ENCODE measurements at places on chromosomes 12 and 14. TPM values are rescaled to one million over a fixed set of nuclear protein-coding genes. Genes with fewer than 3 reads are reported as not detected.

DNA sequence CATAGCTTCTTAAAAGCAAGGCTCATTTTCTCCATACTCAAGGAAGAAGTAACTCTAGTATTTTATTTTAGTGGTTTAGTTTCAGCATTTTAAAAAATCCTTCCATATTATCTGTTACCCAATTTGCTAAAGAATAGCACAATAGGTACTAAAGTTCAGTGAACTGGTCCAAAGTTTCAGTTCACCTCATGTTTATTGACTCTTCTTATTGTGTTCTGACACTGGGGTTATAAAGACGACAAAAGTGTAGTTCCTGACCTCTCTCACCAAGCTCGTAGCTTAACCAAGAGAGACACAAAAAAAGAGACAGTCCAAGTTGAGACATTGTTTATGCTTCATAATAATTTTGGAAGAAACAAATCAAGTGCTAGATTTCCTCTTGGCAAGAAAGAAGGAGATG, 40.8 kb upstream of the SLC38A2 start:
- no peak for DNase-seq

DNA sequence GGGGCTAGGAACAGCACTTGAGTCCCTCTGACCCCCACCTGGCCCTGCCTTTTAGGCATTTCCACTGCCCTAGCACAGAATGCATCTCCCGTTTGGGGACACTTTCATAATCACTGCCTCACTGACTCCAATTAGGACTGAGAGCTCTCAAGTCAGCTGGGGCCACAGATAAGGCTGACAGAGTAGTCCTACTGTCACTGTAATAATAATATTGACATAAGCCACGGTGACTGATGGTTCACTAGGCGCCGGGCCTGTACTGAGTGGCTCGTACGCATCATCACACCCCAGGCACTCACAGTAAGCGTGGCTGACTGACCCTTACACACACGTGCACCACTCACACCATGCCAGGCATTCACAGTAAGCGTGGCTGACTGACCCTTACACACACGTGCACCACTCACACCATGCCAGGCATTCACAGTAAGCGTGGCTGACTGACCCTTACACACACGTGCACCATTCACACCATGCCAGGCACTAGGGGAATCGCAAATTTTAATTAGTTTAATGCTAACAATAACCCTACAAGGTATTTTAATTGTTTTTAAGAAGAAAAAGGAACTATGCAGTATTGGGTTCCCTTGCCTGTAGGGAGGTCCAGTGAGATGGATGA, 87.7 kb downstream of the CHGA start:
- no peak for DNase-seq

GRCh38 chr14:104192883-104193245, 54.5 kb downstream of the KIF26A start:
- DNase-seq, result no peak

DNA sequence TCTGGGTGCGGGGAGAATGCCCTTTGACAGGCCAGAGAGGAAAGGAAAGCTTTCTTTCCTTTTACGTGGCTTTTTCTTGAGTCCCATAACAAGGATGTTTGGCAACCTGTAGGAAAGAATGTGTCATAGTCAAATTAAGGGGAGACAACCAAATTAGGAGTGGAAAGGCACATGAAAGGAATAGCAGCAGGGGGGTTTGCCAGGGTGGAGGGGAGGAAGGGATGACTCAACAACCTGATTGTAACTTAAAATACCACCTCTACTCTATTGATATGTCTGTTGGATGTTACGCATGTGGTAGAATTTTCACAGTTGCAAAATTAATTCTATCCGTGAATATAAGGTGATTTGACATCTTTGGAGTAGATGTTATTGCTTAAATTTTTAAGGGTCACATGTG, 28.5 kb upstream of the MYBPC1 start:
- no peak for DNase-seq

GRCh38 chr12:103301642-103302591, 193.9 kb downstream of the C12orf42 start:
- DNase-seq, result no peak

GRCh38 chr12:64088431-64089349, 133.4 kb downstream of the KICS2 start:
- peak; percentile 80 for DNase-seq

DNA sequence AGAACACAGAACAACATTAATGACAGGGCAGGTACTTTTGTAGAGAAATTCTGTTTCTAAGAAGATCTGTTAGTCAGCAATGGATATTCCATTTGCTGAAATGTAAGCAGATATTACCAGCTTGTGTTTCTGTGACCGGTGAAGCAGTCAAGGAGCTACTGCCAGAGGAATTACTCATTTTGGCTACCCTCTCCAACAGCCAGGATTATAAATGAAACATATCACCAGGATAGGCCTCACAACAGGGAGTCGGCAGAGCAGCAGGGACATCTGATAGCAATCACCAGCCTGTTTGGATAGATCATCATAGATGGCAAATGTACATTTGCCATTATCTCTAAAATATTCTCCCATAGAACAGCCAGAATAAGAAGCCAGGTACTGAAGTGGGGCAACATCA, 440.7 kb downstream of the KCNH5 start:
- no peak for DNase-seq

DNA sequence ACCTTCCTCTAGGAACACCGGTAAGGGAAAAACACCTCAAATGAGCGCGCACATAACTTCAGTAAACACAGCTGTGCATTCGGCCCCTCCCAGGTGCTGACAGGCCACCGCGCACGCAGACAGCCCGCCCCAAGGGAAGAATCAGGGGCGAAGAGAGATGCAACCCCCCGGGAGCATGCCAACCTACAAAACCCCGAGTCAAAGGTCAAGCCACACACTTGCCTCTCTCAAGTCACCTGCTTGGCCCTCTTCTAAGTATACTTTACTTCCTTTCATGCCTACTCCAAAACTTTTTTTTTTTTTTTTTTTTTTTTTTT, 2.3 kb upstream of the CYP46A1 start:
- no peak for DNase-seq

DNA sequence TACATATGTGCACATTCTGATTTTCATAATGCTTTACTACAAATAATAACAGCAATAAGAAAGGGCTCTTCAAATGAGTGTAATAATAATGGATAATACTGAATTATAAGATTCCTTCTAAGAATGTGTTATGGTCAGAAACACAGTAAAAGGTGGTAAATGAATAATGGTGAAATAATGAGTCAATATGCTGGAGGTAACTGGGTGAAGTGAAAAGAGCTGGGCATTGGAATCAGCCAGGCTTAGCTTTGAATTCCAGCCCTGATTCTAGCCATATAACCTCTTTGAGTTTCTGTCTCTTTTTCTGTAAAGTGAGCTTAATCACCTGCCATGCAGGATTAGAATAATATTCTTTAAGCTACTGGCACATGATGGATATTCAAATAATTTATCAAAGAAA, 39.1 kb downstream of the PLEKHA5 start:
- DNase-seq, result no peak

Gene NINJ2
- 24.1 TPM for total RNA-seq

DNA sequence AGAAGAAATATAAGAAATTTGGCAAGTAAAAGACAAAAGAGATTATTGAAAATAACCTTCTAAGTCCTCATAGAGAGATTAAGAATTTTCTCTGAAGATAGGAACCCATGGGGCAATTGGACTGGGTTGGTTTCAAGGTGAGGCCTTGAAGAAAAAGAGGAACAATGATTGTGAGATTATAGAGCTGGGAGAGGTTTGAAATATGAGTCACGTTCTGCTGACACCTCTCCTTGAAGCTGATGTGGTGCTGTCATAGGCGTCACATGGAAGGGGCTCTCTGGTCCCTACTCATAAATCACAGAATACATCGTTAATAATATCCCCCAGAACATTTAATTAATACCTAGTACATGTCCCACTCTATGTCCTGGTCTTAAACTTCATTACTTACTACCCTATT, 227.6 kb upstream of the PDE3A start:
- DNase-seq, result no peak

GRCh38 chr12:19546611-19547162, 107.4 kb downstream of the AEBP2 start:
- no peak for DNase-seq

- no peak for DNase-seq
Observed at GRCh38 chr12:95809000-95809680, 18.6 kb upstream of the NTN4 start.

- no peak for DNase-seq
Observed at GRCh38 chr12:39959031-39959430, 146.8 kb downstream of the SLC2A13 start.

Gene KCNH5
- not detected for total RNA-seq

Gene SLCO1B3
- total RNA-seq, result not detected

DNA sequence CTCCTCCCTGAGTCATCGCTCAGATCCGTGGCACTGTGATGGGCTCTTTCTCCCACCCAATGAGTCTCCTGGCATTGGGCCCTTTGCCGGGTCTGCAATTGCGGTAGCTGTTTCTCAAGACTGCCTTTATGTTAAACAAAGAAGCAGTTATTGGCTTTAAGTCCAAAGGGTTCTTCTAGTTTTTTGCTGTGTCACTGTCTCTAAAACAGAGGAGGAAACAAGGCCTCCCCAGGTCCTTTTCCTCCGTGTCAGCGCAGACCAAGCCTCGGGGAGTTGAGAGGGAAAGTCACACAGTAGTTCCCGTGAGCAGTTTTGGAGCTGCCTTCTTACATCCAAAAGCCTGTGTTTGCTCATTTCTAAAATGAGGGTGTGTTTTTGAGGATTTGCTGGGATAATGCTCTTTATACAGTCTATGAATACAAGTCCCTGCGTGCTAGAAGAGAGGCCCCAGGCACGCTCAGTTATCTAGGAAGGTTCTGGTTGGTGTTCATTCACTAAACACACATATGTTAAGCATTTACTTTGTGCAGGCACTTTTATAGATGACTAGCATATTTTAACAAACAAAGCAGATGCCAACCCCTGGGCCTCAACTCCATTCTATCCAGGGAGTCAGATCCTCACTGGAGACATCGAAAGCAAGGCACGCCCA, 126.0 kb upstream of the PZP start:
- no peak for DNase-seq

GRCh38 chr12:32305163-32305562, 94.2 kb upstream of the FGD4 start:
- no peak for DNase-seq

Gene USP44
- total RNA-seq, result 5.7 TPM

Gene PHLDA1
- total RNA-seq, result 11.8 TPM

DNA sequence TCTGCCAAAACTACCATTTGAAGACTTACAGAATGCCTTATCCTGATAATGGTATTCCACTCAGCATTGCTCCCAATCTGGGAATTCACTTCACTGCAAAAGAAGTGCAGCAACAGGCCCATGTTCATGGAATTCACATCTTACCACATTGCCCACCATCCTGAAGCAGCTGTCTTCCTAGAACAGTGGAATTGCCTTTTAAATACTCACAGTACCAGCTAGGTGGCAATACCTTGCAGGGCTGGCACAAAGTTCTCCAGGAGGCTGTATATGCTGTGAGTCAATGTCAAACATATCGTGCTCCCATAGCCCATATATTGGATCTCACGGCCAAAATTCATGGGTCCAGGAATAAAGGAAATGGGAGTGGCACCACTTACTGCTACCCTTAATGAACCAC, 83.8 kb upstream of the PLEKHG7 start:
- DNase-seq, result no peak

Gene CCDC63
- total RNA-seq, result not detected

GRCh38 chr14:89236851-89237250, 180.2 kb downstream of the FOXN3 start:
- DNase-seq, result no peak

Data from ascending aorta (tissue), 2 donors.